Caudate nucleus (tissue), 63 donors: ENCODE measurements at places on chromosomes 3 and 15.
A peak's percentile ranks its signal among the peaks of the same experiment; 100 is the strongest.

- DNase-seq: no peak
Measured at GRCh38 chr15:69317392-69317841, 18.7 kb downstream of the PAQR5 start.

GRCh38 chr3:129892857-129893580, 492 bp downstream of the TMCC1 start:
- no peak for DNase-seq

- no peak for DNase-seq
Measured at GRCh38 chr3:139764936-139765335, 87.2 kb upstream of the NMNAT3 start.

GRCh38 chr3:112619295-112619694, 21.6 kb downstream of the CCDC80 start:
- no peak for DNase-seq

GRCh38 chr3:62318752-62319569, 54.4 kb downstream of the FEZF2 start:
- peak; percentile 64 for DNase-seq

DNA sequence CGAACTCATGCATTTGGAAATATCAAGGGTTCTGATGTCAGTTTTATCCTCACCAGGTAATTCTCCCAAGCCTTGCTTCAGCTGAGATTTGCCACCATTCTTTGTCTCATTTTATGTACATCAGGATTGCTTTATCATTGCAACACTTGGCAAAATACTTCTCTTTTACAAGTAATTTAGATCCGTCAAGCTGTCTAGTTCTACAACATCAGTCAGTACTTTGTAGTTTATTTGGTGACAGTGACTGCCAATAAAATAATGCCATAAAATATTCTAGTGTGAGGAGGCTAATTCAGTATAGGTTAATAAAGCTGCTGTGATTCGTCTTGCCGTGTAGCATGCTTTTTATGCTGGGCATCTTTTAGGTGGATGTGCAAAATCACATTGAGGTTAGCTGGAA, 565.3 kb upstream of the SGO1 start:
- DNase-seq: no peak

DNA sequence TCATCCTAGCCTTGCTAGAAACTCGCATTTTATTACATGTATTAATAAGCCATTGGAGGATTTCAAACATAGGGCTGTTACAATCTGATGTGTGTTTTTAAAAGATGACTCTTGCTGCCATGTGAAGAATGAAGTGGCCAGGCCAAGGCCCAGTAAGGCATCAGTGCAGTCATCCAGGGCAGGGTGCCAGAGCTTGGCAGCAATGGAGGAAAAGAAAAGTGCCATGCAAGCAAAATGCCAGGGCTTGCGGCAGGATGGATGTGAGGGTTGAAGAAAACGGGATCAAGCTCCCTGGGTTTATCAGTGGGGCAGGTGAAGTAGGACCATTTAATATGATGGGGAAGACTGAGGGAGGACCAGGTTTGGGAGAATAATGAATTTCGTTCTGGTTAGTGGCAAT, 183.6 kb downstream of the MINAR1 start:
- DNase-seq: no peak

GRCh38 chr3:187906416-187906815, 161.1 kb upstream of the BCL6 start:
- no peak for DNase-seq

DNA sequence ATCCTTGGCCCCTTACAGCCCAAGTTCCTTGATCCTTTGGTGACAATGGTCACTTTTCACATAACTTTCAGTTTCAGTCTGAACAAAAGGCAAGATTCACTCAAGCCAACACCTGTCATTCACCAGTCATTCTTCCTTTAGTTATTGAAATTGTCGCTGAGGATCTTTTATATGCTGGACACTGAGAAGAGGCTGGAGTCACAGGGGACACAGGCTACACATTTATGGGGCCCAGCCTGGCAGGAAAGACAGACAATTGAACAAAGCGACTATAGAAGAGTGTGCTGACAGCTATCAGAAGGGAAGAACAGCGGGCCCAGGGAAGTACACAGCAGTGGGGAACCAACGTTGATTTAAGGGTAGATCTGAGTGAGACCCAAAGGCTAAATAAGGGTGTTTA, 69.8 kb upstream of the PROK2 start:
- DNase-seq: no peak

- DNase-seq: no peak
Measured at GRCh38 chr3:129435367-129435766, 4.4 kb downstream of the MBD4 start.

GRCh38 chr3:58464866-58465265, 27.0 kb upstream of the KCTD6 start:
- no peak for DNase-seq

GRCh38 chr3:36944641-36945270, at the start of gene TRANK1:
TRANK1 (minus strand) TSS chr3:36945054; CDS start chr3:36944809, 245 bp downstream.
- no peak for DNase-seq

- no peak for DNase-seq
Measured at GRCh38 chr3:45746165-45746776, 50.1 kb downstream of the SLC6A20 start.

- no peak for DNase-seq
Measured at GRCh38 chr3:51307458-51307857, 77.6 kb upstream of the MANF start.

GRCh38 chr3:78881501-78881900, 886.3 kb downstream of the ROBO1 start:
- DNase-seq: no peak

DNA sequence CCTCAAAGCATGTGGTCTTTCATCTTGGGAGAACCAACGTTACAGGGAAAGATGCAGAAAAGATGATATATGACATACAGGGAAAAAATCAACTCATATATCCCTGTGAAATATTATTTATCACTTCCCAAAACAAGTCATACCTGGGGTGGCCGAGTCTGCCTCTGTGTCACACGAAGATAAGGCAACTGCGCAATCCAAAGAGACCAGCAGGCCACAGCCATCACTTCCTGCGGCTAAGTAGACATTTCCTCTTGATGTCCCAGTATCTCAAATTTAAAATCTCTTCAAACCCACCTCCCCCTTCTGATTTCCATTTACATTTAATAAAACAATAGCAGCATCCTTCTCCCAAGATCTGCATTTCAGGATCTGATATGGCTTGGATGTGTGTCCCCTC, 71.5 kb downstream of the IGF2BP2 start:
- DNase-seq: no peak

- no peak for DNase-seq
Measured at GRCh38 chr3:185311991-185312390, 50.9 kb upstream of the MAP3K13 start.

DNA sequence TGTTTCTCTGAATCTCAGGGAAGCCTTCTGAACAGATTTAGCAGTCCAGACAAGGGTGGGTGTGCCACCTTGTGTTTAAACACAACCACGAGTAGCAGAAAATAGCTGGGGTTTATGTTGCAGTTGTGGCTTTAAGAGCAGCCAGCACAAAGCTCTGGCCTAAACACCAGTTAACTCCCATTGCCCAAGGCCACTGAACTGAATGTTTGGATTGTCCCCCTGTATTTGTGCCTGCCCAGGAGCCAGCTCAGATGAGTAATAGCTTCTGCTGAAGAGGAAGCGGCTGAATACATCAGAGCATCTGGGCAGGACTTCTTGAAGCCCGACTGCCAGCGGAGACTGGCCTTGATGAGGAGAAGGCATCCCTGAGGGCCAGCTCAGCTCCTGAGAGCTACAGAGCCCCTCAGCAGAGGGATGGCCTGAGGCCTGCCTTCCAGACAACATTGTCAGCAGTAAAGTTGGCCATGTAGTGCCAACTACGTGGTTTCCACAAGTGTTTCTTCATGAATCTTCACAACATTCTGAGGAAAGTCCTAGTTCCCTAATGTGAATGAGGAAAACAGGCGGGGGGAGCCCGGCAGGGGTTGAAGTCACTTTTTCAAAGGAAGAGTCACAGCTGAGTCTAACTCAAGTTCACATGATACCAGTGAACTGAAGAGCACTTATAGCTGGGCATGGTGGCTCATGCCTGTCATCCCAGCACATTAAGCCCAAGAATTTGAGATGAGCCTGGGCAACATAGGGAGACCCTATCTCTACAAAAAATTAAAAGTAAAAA, 65.8 kb upstream of the ZBTB38 start:
- no peak for DNase-seq

GRCh38 chr3:149273096-149273751, 51.6 kb upstream of the CP start:
- DNase-seq: no peak

GRCh38 chr3:13850161-13850945, 29.5 kb downstream of the WNT7A start:
- DNase-seq: no peak

DNA sequence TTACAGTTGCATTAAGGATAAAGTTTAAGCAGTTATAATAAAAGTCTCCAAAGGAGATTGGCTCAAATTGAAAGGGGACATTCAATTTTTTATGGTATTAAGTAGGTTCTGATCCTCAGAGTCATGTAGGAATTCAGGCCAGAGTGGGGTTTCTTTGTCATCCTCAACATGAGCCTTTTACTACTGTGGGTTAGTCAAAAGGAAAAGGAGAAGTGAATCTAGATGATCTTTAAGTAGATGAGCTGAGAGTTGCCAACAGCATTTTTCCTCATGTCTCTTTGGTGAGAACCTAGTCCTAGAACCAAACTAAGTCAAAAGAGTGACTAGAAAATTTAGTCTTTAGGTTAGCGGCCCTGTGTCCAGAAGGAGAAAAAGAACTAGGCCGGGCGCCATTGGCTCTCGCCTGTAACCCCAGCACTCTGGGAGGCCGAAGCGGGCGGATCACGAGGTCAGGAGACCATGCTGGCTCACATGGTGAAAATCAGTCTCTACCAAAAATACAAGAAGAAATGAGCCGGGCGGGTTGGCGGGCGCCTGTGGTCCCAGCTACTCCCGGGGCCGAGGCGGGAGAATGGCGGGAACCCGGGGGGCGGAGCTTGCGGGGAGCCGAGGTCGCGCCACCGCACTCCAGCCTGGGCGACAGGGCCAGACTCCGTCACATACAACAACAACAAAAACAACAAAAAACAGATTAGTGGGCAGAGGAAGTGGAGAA, 4.2 kb upstream of the CHL1 start:
- DNase-seq: no peak

GRCh38 chr3:155244699-155245098, 48.8 kb downstream of the STRIT1 start:
- no peak for DNase-seq

DNA sequence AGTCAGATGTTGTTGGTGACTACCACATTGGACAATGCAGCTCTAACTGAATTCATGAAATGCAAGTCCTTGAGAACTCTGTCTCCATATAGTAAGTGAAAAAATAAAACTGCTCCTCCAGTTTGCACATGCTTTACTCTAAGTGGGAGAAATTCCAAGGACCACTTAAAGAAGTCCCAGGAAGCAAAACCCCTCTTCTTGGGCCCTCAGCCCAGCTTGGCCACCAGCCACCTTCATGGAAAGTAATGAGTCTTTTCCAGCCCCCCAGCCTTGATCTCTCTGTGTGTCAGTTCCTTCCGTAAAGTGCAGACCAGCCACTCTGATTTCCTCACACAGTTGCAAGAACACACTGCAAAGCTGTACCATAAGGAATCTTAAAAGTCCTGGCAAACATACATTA, 34.5 kb downstream of the DAPK2 start:
- DNase-seq: no peak

DNA sequence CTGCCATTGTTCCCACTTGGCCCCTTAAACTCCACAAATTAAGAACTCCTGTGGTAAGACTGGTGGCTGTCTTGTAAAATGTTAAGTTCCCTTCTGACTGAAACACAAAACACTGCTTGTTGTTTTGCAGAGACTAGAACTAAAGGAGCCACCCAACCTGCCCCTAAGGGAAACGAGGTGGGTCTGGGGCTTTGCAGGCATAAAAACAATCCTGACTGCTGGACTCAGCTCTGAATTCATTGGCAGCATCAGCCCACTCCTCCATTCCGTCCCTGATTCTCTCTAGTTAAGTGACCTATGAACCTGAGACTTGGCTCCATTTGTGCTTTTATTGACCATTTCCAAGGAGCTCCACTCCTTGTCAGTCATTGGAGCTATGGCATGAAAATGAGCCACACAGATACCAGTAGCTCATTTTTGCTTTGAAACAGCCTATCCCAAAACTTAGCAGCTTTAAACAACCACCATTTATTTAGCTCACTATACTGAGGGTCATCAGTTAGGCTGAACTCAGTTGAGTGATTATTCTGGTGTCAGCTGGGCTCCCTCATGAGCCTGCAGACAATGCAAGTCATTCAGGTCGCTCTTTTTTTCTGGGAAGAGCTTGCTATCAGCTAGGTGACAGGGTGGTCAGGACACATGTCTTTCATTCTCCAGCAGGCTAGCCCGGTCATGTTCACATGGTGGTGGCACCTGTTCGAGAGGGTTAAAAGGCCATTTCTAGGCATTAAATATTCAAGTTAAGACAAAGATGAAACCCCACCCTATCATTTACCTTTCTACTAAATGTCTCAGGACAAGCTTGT, 175.1 kb upstream of the CTNNB1 start:
- no peak for DNase-seq

- no peak for DNase-seq
Measured at GRCh38 chr3:88291486-88291885, 141.7 kb downstream of the C3orf38 start.

DNA sequence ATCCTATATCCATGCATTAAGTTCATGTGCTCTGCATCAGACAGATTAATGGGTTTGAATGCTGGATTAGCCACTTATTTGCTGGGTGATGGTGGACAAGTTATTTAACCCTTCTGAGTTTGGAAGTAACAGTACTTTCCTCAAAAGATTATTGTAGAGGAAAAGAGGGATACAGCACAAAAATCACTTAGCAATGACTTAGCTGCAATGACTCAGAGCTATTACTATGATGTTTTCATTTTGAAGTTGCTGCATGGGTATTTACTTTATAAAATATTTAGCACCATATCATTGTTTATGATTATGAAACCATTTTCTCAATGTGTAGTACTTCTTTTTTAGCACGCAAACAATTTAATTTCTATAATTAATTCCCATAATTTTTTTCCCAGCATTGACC, 248.4 kb downstream of the MYRIP start:
- no peak for DNase-seq

DNA sequence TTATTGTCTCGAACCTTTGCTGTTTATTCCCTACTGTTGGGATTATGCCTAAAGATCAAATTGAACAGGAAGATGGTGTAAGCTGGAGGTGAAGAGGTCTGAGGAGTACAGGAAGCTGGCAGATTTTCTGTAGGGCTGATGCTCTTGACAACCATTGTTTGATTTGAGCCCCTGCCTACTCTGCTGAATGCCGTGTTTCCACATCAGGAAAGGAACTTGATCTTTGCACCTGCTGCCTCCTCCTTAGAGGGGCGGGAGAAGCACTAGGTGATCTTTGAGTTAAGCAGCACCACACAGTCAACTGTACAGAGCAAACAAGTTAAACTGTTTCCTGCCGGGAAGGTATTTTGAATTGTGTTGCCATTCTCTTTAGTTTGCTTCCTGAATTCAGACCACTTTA, 364.6 kb upstream of the EPHA6 start:
- DNase-seq: no peak
